Hair follicle dermal papilla cell (primary cell): ENCODE measurements at places on chromosomes 6 and 20. TPM values are rescaled to one million over a fixed set of nuclear protein-coding genes. Genes with fewer than 3 reads are reported as not detected.

FAM83B gene
- total RNA-seq, result 0.16 TPM in 1 of 2 replicates, not detected in the other

SLC17A3 gene
- total RNA-seq, result not detected in 2 replicates

NEDD9 gene
- total RNA-seq, result 72.7 and 81.8 TPM in 2 replicates

ZNF217 gene
- 29.9 and 44.3 TPM in 2 replicates for total RNA-seq

CEBPB gene
- total RNA-seq, result 146 and 162 TPM in 2 replicates

PI3 gene
- total RNA-seq, result not detected in 2 replicates

TSBP1 gene
- not detected in 2 replicates for total RNA-seq

KLHDC3 gene
- total RNA-seq, result 111 and 112 TPM in 2 replicates

SNPH gene
- 10.7 and 13.3 TPM in 2 replicates for total RNA-seq

BPI gene
- total RNA-seq, result not detected in 2 replicates

BEND6 gene
- 18.2 and 20.8 TPM in 2 replicates for total RNA-seq

LATS1 gene
- total RNA-seq, result 30.4 and 34.1 TPM in 2 replicates
